ENCODE measurements at places on chromosomes 6 and 20.

GRCh38 chr6:52405243-52405642 lies 14.9 kb upstream of the EFHC1 start:
- no peak for DNase-seq

- DNase-seq, result no peak
Observed at GRCh38 chr6:105619971-105620741, 217.3 kb upstream of the PREP start.

GRCh38 chr6:42368181-42368580 lies 83.5 kb downstream of the TRERF1 start:
- DNase-seq, result peak; percentile 59

DNA sequence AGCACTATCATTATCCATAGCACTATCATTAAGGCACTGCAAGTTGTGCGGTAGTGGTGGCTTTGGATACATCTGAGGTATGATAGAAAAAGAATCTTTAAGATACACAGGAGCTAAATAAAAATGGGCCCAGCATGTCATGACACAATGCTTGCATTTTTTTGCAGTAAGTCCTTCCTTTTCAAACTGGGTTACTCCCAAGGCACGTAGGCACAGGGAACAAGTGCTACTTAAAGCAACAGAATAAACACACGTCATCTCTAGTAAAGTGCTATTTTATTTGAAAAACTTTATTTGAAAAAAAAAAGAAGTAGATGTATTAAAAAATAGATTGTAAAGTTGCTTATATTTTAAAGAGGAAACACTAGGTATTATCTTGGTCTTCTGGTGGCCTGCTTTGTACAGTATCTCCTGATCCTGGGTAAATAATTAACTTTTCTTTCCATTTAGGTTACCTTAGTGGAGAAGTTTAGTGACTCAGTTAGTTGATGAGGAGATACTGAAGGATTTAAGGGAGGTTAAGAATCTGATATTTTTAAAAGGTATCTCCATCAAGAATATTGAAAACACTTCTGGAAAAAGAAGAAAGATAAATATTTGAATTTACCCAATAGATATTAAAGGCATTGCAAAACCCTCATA lies 129.6 kb downstream of the EDN1 start:
- no peak for DNase-seq

DNA sequence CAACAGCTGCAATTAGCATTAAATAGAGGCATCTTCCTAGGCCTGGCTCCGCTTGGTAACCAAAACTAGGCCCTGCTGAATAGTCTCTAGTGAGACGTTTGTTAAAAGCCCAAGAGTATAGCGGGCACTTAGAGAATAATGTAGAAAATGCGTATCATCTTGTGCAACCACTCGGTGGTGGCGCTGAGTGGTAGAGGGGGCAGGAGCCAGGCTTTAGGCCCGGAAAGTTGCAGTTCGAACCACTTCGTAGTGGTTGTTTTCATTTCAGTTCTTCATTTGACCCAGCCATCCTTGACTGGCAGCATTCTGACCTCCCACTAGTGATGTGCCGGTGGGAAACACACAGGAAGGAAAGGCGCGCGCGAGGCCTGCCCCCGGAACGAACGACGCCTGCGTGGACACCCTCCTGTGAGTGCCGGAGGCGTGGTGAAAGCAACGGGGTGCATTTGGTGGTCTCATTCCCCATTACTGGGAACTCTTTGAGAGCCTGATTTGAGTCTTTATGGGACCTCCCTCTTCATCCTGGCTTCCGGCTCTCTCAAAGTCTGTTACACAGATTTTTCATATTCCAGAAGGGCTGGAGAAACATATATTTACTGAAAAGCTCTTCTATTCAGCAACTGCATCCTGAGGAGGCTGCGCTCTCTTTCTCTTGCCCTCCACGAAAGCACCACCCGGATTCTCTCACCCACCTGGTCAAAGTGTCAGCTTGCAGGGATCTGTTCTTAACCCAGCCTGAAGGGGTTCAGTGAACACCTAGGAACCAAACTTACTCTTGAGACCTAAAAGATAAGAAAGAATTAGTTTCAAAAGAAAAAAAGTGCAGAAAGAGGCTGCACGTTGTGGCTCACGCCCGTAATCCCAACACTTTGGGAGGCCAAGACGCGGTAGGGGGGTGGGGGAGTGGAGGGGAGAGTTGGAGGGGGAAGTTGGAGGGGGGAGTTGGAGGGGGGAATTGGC lies 18.2 kb downstream of the GPX5 start:
- DNase-seq, result peak; percentile 22

DNA sequence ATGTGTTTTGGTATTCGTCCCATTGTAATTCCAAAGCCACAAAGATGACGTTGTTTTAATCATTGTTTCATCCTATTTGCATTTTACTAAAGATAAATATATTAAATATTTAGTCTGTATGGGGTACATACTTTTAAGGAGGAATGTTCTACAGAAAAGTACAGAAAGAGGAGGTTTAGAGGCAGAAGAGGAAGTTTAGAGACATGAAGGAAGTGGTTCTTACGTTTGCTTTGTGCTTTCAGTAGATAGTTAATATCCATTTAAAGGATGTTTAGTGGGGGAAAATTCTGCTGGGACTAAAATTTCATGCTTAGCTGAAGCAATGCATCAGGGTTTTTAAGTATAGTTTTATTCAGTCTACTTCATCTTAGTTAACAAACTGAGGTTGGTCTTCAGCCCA lies 116.6 kb downstream of the CRYBG1 start:
- no peak for DNase-seq

GRCh38 chr6:34865107-34865506 lies 22.7 kb downstream of the TAF11 start:
- no peak for DNase-seq

GRCh38 chr6:163031931-163032330 lies 304.2 kb downstream of the PACRG start:
- DNase-seq, result no peak

- peak; percentile 68 for DNase-seq
Observed at GRCh38 chr20:64083378-64083803, 807 bp downstream of the LKAAEAR1 start.

All from CD4-positive, alpha-beta T cell (primary cell).